ENCODE measurements at places on chromosomes 2 and 18.
A peak's percentile ranks its signal among the peaks of the same experiment; 100 is the strongest.

GRCh38 chr2:196266351-196266750 lies 95.0 kb upstream of the STK17B start:
- no peak for DNase-seq

DNA sequence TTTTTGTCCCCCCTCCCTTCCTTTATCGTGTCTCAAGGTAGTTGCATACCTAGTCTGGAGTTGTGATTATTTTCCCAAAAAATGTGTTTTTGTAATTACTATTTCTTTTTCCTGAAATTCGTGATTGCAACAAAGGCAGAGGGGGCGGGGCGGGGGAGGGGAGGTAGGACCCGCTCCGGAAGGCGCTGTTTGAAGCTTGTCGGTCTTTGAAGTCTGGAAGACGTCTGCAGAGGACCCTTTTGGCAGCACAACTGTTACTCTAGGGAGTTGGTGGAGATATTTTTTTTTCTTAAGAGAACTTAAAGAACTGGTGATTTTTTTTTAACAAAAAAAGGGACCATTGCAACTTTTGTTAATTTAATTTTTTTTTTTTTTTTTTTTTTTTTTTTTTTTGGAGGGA lies 2.1 kb downstream of the SOX11 start:
- no peak for DNase-seq

GRCh38 chr2:119544075-119544938 lies at the start of gene CFAP221:
Gene CFAP221 (plus strand): TSS chr2:119544449. CDS start chr2:119546132, 1,683 bp downstream.
- peak; percentile 23 for DNase-seq

DNA sequence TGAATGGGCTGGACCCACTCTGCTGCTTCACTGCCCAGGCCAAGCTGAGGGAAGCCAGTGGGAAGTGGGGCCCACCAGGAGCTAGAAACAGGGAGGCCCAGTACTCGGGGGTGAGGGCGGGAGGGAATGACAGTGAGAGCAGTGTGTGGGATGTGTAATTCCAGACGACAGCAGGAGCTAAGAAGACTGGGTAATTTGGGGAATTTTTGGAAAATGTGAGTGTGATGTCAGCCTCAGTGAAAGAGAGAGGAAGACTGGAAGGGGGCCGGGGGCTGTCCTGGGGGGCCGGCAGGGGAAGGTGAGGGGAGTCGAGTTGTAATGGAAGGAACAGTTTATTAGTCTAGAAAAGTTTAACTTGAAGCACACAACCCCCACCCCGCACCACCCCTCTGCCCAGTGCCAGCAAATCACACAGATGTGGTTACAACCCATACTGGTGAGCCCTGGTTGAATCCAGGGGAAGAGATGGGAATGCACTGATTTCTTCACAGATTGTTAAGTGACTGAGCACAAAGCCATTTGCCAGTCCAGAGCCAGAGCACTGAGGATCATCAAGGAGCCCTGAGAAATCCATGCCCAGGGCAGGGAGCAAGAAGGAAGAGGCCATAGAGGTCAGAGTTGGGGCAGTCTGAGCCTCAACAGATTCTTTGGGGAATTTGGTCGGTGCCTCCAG lies 76.7 kb upstream of the PKDCC start:
- DNase-seq: no peak

DNA sequence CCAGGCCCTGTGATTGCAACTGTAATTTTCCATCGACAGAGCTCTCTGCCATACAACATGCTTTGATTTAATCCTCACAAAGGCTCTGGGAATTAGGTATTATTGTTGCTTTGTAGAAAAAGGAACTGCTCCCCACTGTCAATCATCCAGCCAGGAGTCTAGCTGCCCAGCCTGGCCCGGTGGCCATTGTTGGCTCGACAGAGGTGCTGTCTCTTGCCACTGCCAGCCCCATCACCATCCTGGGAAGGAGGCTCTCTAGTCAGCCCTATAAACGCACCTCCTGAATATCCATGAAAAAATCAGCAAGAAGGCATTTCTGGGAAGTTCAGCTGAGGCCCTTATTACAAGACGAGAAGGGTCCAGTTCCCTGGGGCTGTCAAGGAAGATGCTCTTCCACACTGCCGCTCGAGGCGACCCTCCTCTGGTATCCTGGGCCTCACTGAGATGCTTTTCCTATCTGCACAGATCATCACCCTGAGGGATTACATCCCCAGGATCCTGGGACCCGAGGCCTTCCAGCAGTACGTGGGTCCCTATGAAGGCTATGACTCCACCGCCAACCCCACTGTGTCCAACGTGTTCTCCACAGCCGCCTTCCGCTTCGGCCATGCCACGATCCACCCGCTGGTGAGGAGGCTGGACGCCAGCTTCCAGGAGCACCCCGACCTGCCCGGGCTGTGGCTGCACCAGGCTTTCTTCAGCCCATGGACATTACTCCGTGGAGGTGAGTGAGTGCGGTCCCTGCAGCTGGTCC lies 71.0 kb downstream of the TPO start:
- DNase-seq: no peak

GRCh38 chr2:62150597-62151305 lies 45.2 kb upstream of the B3GNT2 start:
- no peak for DNase-seq

DNA sequence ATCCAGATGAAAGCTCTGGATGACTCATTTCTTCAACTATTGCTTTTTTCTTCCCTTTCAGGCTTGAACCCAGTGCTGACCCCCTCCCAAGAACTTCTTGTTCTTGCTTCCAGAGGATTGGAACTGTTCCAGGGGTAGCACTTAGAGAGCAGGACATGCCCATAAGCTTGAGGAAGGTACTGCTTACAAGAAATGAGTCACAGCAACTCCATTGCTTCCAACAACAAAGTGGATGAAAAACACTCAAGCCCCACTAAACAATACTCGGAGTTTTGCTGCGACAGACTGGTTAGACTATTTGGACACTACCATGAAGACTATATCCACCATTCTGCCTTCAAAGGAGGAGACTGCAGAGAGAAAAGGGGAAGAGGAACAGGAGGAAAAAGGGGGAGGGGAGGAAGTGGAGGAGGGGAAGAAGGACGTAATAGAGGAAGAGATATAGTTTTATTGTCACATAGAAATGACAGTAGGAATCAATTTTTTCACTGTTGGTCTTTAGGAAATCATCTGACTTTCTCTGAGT lies 1.6 kb upstream of the EPC2 start:
- no peak for DNase-seq

DNA sequence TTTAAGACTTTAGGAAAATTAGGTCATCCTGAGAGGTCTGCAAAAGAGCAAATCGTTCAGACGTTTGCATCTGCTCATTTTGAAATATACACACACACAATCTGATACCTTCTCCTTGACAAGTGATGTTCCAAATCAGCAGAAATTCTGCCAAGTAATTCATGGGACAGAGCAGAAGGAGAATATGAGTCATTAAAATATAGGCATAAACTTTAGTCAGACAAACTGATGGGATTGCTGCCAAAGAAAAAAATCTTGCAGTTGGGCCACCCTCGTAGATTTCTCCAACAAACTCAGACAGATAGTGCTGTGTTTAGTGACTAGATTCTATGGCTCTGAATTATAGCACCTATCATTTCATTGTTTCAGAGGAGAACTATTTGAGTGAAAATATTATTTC lies 336.3 kb downstream of the NYAP2 start:
- DNase-seq: no peak

GRCh38 chr18:73414598-73414997 lies 546.8 kb upstream of the NETO1 start:
- DNase-seq: no peak

GRCh38 chr2:169822036-169822435 lies 2.7 kb downstream of the METTL5 start:
- no peak for DNase-seq

GRCh38 chr2:8168876-8169424 lies 512.9 kb upstream of the ID2 start:
- DNase-seq: no peak

GRCh38 chr2:6791682-6792081 lies 74.0 kb downstream of the CMPK2 start:
- no peak for DNase-seq

- DNase-seq: no peak
Observed at GRCh38 chr2:108423067-108423466, 25.9 kb upstream of the GCC2 start.

- no peak for DNase-seq
Observed at GRCh38 chr18:11857177-11857887, 6.1 kb downstream of the CHMP1B start.

DNA sequence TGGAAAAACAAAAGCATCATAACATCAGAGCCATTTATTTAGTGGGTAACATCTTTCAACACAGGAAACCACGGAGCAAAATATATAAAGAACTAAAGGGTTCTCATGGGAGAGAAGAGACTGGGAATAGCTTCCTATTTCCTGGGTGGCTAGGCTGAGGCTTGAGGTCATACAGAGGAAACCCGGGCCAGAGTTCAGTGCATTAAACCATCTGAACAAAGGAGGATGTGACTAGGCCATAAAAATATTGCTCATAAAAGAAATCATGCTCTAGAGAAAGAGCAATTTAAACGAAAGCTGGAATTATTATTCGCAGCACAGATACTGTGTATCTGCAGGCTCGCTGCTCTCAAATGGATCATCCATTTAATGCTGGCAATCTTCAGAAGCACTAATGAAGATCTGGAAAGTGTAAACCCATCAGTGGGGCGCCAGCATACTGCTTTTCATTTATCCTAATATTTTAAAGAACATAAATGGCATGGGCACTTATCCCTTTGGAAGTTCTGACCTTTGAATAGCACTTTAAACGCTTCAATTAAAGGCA lies 83.3 kb downstream of the GALNT14 start:
- no peak for DNase-seq

- no peak for DNase-seq
Observed at GRCh38 chr18:61972389-61973264, 79.8 kb upstream of the RNF152 start.

DNA sequence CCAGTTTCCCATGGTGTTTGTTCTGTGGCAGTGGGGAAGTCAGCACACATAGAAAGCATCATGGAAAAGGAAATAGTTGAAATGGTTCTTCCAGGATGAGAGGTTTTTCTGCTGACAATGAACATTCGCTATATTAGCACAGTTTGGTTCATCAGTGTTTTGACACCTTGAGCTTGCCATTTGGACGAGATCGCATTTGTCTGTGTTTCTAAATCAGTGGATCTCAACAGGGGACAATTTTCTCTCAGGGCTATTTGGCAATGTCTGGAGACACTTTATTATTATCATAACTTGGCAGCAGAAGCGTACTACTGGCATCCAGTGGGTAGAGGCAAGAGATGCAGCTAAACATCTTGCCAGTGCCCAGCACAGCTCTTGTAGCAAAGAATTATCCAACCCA lies 74.6 kb downstream of the CD8B2 start:
- no peak for DNase-seq

DNA sequence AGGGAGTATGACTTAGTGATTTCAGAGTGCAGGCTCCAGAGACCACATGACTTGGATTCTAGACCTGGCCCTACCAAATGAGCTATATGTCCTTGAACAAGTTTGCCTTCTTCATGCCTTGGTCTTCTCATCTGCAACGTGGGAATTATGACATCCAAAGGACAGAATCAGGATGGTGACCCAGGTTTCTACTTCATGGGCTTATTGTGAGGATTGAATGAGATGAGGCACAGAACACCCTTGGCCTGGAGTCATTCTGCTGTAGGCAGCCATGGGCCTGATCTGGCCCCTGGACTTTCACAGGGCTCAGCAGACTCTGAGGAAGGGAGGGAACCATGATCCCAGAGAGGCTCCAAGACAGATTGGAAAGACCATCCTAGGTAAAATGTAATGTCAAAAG lies 85.6 kb upstream of the HAAO start:
- no peak for DNase-seq

DNA sequence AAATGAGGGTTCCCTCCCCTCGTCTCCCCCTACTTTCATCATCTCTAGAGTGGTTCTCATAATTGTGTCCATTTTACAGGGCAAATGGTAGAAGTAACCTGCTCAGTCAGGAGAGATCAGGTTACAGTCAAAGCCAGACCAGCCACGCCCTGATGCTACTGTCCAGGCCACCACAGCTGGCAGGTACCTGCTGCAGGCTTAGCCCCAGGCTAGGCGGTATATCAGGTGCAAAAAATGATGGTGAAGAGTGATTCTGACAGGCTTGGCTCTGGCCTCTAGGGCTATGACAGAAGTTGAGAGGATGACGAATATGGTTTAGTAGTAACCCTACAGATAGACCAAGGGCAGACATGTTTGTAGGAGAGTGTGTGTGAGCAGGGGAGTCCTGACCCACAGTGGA lies 67.1 kb downstream of the HAUS1 start:
- no peak for DNase-seq

- no peak for DNase-seq
Observed at GRCh38 chr2:204931562-204931961, 386.3 kb downstream of the PARD3B start.

- DNase-seq: no peak
Observed at GRCh38 chr2:163641986-163642385, 93.8 kb downstream of the FIGN start.

GRCh38 chr2:86661333-86661732 lies 37.7 kb upstream of the RNF103 start:
- DNase-seq: no peak

DNA sequence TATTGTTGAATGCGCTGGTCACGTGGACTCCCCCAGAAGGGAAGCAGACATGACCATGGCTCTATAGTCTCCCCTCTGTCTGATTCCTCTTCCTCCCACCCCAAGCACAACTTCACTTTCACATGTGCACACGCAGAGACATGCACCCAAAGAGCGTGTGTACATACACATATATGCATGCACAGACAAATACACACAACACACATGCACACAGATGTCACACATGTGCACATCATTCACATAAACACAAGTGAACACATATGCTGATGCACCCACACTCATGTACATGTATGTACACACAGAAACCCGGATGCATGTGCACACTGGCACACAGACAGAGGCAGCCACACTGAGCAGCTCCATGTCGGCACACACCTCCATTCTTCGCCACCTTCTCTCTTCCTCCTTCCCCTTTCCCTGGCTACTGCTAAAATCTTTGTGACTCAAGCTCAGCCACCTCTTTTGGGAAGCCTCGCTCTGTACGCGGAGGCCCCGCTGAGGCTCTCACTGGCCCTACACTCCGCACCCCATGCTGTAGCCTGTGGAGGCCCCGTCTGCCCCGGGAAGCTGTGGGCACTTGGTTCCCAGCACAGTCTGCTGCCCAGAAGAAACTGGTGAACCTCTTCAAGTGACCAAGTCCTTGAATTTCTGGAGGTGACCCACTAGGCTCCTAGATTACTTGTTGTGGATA lies 101.6 kb upstream of the TEX51 start:
- DNase-seq: no peak

DNA sequence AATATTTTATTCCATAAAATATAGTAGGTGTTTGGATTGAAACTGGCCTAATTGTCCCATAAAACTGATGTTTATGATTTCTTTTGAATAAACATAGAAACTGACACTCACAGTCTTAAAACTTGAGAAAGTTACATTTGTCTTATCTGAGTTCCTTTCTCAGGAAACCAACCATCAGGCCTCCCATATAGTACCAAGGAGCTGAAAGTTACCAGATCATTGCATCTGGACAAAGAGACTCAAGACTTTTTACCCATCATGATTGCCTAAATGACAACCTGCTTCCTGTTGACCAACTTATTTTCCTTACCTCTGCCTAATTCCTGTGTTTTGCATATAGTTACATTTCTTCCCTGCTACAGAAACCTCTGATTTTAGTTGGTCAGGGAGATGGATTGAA lies 137.0 kb upstream of the XPO1 start:
- no peak for DNase-seq
